ENCODE measurements at places on chromosomes 3 and 15. TPM values are rescaled to one million over a fixed set of nuclear protein-coding genes. Genes with fewer than 3 reads are reported as not detected.

Gene ARL14
- not detected for total RNA-seq

Gene VPS18
- 67.2 TPM for total RNA-seq

Gene TEX9
- total RNA-seq: 0.93 TPM

Gene PRSS50
- total RNA-seq: not detected

Gene MAGEL2
- under 0.01 TPM for total RNA-seq

Gene RSRC1
- 47.4 TPM for total RNA-seq

Gene LRTM1
- total RNA-seq: not detected

Gene ARNT2
- total RNA-seq: 0.34 TPM
